Activated CD4-positive, CD25-positive, alpha-beta regulatory T cell treated with anti-CD3 and anti-CD28 coated beads, Interleukin-2, amount 50 U/mL, for 72 hours (primary cell): ENCODE measurements at places on chromosomes 16 and 17.

DNA sequence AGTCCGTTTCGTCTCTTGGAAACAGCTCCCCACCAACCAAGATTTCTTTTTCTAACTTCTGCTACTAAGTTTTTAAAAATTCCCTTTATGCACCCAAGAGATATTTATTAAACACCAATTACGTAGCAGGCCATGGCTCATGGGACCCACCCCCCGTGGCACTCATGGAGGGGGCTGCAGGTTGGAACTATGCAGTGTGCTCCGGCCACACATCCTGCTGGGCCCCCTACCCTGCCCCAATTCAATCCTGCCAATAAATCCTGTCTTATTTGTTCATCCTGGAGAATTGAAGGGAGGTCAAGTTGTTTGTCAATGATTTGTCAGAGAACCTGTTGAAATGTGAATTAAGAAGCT, 48.2 kb downstream of the IL21R start:
- no peak for DNase-seq

- DNase-seq = no peak
These were observed 24.5 kb downstream of the RNF135 start for GRCh38 chr17:30995347-30995746.

DNA sequence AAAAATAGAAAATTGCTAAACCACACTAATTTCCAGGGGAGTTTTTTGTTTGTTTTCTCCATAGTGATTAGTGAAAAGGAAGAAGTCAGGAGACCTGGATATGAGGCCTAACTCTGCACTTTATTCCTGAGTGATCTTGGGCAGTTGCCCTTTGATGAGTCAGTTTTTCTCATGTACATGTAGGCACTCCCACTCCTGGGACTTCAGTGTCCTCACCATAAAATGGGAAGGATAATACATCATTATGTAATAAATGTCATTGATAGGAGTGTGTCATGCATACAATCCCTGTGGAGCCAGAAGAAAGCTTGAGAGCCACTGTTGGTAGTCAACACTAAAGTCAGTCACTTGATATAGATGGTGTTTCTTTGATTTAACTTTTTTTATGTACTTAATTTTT, 32.5 kb downstream of the WIPF2 start:
- no peak for DNase-seq

DNA sequence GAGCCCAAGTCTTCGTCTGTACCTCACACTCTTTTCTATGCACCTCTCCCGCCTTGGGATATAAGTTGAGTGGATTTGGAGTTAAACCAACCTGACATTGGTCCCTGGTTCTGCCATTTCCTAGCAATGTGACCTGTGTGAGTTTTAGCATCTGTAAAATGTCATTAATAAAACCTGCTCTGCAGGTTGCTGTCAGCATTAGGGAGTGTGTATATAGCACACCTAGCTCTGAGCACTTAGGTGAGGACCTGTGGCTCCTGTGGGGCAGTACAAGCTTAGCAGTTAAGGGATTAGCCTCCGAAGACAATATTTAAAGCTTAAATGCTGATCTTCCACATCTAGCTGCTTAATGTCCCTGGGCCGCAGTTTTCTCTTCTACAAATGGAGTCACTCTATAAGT, 248.0 kb downstream of the TMEM114 start:
- no peak for DNase-seq

GRCh38 chr17:79975498-79976134, 60.1 kb downstream of the TBC1D16 start:
- no peak for DNase-seq

DNA sequence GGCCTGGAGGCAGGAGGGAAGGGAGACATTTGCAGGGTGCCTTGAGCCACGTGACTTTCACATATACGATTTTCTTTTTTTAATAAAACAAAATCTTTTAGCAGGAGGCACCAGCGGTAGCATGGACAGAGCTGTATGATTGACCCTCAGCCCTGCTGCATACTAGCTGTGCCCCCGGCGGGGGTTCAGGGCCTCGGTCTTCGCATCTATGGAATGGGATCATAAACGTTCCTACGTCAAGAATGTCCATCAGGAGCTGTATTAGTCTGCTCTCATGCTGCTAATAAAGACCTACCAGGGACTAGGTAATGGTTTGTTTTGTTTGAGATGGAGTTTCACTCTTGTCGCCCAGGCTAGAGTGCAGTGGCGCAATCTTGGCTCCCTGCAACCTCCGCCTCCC, 27.2 kb downstream of the SLC38A8 start:
- no peak for DNase-seq

GRCh38 chr16:58458606-58459343, 41.2 kb upstream of the NDRG4 start:
- no peak for DNase-seq
